ENCODE measurements at places on chromosomes 6 and 20.

DNA sequence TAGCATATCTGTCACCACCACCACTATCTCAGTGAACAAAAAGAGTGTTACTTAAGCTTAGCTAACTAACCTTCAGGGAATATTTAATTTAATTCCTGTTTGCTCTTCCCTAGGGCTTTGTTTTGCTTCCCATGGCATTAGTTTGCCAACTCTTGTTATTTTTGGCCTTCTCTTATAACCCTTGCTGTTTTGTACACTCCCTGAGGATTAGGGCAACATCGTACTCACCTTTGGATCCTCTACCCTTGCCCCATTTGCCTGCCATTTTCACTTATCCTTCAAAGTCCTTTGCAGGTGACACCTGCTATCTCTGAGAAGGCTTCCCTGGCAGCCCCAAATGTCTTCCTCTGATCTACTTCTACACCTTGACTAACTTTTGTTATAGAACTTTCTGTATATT is 23.7 kb downstream of the ACOT13 start:
- DNase-seq, result no peak

DNA sequence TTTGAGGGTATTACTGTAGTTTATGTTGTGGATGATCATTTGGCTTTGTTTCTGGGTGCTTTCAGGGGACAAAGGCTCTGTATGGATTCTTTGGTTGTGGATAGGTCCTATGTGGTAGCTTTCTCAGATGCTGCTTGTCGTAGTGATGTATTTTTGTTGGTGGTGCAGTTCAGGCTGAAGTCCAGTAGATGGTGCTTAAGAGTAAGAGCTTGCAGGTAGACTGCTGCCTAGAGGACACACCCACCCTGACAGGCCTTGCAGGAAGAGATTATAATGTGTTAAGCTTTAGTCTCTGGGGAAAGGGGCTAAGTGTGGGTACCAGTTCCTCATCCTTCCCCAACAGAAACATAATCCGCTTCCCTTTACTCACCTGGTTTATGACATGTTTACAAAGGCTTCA is 62.6 kb upstream of the ADGRB3 start:
- peak; percentile 73 for DNase-seq

GRCh38 chr6:3226481-3227362 is 731 bp downstream of the TUBB2B start:
- peak; percentile 20 for DNase-seq

DNA sequence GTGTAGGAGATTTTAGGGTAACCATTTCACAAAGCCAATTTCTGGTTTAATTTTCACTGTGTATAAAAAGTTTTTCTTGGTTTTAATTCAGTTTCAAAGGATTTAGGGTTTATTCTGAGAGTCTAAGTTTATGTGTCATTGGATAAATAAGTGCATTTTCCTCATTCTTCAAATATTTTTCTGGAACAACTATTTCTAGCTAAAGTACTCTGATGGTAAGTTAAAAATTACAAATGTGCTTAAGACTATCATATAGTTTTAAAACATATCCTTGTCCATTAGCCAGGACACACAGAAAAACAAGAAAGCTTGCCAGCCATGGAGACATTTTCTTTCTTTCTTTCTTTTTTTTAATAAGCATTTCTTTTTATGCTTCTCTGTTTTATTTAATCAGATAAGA is 333.0 kb downstream of the RFPL4B start:
- DNase-seq, result no peak

DNA sequence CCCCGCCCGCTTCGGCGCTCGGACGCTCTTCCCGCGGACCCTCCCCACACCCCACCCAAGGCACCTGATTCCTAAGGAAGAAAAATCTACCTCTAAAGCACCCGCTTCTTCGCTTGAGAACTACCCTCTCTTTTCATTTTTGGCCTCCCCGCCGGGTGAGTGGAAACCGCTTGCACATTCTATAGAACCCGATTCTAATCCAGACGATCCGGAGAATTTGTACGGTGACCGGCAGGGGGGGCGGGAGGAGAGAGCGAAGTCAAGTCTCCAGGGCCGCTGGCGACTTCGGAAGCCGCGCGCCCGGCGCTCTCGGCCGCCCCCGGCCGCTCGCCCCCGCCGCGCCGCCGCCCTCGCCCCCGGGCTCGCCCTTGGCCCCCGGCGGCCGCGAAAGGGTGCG is at the start of gene RBM24:
TSS of gene RBM24 (plus strand) at position 262 of the 397 bp plus-strand sequence. CDS start 221 bp downstream, outside the sequence.
- no peak for DNase-seq

GRCh38 chr20:5316188-5317158 is at the start of gene PROKR2:
Gene PROKR2 (minus strand): TSS chr20:5316954. CDS start chr20:5314369, 2,585 bp downstream.
- DNase-seq, result no peak

- DNase-seq, result no peak
These were observed 131.6 kb upstream of the ID4 start for GRCh38 chr6:19705606-19706005.

- no peak for DNase-seq
These were observed 83.0 kb downstream of the RTN4IP1 start for GRCh38 chr6:106546261-106546690.

DNA sequence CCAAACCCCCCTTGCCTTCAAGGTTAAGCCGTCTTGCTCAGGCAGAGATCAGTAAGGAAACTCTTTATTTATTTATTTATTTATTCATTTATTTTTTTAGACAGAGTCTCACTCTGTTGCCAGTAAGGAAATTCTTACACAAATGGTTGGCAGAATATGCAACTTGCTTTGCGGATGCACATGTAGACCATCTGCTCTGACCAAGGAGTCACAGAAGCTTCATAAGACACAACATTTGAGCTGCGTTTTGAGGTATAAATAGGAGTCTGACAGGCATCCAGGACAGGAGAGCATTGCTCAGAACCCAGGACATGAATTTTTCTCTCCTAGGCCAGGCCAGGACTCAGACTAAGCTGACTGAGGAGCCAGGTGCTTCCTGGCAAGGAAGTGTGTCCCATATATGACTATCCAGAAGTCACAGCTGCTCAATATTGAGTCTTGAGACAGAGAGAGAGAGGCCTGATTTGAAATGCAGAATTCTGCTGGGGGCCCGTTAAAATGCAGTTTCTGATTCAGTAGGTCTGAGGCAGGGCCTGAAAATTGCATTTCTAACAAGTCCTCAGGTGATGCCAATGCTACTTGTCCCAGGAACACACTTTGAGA is 43.9 kb downstream of the HLA-A start:
- DNase-seq, result no peak

GRCh38 chr6:64280569-64280968 is 645.0 kb downstream of the PHF3 start:
- DNase-seq, result peak; percentile 16

GRCh38 chr6:1841136-1841535 is 231.4 kb downstream of the FOXC1 start:
- DNase-seq, result no peak

DNA sequence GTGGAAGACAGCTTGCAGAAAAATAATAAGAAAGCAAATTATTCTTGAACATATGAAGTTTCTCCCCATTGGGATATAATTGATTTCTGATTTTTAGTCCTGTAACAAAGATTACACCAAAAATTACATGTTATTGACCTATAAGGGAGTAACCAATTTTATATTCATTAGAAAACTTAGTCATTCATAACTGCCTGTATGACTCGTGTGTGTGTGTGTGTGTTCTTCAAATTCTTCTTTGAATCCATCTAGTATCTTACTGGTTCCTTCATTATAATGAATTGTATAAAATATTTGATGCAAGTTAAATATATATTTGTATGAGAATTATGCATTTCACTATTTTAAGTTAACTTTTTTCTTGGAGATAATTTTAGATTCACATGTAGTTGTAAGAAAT is 310.4 kb downstream of the HAO1 start:
- DNase-seq, result no peak

GRCh38 chr6:111550195-111550594 is 55.5 kb downstream of the TRAF3IP2 start:
- no peak for DNase-seq

- no peak for DNase-seq
These were observed 278.2 kb downstream of the CLIC5 start for GRCh38 chr6:45737331-45738056.

- DNase-seq, result no peak
These were observed 932 bp upstream of the UBR2 start for GRCh38 chr6:42562788-42563405.

DNA sequence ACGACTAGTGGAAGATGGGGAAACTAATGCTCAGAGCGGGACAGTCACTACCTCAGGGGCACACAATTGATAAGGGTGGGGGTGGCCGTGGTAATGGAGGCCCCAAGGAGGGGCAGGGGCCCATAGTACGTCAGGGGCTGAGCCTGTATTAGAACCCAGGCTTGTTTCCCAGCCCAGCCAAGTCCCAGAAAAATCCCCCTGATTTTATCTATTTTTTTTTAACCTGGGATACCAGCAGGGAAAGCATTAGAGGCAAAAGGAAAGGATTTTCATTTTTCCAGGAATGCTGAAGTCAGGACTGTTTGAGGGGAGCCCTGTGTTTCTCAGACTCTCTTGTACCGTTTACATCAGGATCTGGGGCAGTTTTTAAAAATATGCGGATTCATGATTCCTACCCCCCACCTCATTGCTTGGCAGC is 382 bp downstream of the MYH7B start:
- no peak for DNase-seq

GRCh38 chr6:63649269-63649668 is 13.7 kb downstream of the PHF3 start:
- DNase-seq, result no peak

DNA sequence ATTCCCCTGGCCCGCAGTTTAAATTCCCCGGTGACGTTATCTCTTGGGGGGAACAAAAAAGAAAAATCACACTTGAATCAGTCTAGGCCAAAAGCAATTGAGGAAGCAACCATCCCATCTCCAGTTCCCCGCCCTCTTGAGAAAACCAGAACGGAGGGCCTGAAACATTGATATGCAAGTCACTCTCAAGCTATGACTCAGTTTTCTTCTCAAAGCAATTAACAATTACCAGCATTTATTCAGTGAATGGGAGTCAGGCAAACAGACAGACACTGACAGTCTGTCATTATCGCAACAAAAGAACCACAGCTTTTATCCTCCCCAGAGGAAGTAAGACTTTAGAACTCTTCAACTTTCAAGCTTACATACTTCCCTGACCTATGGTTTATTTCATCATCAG is 100.9 kb downstream of the OPRM1 start:
- no peak for DNase-seq

- DNase-seq, result peak; percentile 84
These were observed 207.9 kb downstream of the ERMARD start for GRCh38 chr6:169959136-169960002.

GRCh38 chr20:44746367-44747165 is 901 bp downstream of the KCNK15 start:
- no peak for DNase-seq

GRCh38 chr6:16496210-16496609 is 257.8 kb downstream of the GMPR start:
- no peak for DNase-seq

DNA sequence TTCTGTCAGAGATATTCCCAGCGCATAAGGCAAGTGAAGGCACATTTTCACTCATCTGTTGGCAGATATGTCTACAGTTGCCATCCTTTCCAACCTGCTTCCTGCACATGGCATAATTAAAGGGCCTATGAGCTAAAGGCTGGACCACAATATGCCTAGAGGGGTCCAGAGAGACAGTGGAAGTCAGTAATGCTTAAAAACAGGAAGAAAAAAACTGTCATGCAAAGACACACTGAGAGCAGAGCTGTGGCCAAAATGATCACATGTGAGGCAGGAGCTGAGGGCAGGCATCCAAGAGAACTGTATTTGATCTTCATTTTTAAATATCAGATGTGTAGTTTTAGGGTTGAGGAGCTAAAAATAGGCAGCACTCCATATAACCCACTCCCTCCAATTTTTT is 125.0 kb upstream of the BACH2 start:
- DNase-seq, result no peak

- no peak for DNase-seq
These were observed 82.1 kb downstream of the TINAG start for GRCh38 chr6:54390362-54390761.

- DNase-seq, result no peak
These were observed 475.4 kb downstream of the EYS start for GRCh38 chr6:65231616-65232015.

DNA sequence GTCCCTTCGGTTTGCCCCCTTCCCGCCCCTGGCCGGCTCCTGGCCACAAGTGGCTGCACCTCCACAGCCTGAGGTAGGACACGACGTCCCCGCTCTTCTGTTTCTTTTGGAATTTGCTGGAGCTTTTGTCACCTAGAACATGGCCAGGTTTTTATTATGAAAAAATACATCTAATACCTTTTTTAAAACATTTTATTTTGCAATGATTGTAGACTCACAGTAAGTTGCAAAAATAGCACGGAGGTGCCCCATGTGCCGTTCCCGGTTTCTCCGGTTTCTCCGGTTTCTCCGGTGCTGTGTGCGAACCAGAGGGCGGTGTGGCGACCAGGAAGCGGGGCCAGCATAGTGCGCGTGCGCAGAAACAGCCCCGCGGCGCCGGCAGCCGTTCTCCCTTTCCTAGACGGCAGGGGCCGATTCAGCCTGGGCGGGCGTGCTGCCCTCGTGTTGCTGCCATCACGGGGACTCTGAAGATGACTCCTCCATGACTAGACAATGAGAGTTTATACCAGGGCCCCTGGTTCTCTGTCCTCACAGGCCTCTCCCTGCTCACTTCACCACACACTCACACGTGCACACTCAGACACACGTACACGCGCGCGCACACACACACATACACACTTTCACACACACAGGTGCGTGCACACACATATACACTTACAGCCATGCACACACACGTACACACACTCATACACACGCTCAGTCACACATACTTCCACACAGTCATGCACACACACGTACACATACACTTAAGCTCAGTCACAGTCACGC is 102.1 kb downstream of the TMEM242 start:
- peak; percentile 40 for DNase-seq

- DNase-seq, result no peak
These were observed 41.5 kb downstream of the YTHDF1 start for GRCh38 chr20:63174309-63175037.

GRCh38 chr6:117932676-117933075 is 25.6 kb downstream of the SLC35F1 start:
- no peak for DNase-seq

- DNase-seq, result no peak
These were observed 37.1 kb downstream of the PHF3 start for GRCh38 chr6:63672582-63673129.

DNA sequence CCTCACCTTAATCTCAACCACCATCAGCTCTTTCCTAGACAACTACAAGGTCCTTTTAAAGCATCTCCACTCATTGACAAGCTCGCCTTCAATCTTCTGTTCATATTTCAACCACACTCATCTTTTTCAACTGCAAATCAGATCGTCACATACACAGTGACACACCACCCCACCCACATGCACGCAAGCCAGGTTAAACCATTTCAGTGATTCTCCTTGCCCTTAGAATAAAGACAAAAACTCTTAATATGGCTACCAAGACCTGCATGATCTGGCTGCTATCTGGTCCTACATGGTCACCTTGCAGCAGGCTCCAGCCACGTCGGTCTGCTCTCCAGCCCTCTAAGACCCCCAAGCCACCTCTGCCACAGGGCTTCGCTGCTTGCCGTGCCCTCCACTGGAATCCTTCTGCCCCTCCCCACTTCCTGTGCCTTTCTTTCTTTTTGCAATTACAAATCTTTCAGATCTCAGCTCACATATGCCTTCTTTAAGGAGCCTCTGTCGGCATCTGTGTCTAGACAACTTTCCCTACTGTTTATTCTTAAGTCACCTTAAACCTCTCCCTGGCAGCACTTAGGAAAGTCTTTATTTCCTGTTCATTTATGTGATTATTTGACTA is 507.3 kb upstream of the ARID1B start:
- no peak for DNase-seq
